C1 segment of cervical spinal cord (tissue), 14 donors: ENCODE measurements at places on chromosomes 12 and 14.

DNA sequence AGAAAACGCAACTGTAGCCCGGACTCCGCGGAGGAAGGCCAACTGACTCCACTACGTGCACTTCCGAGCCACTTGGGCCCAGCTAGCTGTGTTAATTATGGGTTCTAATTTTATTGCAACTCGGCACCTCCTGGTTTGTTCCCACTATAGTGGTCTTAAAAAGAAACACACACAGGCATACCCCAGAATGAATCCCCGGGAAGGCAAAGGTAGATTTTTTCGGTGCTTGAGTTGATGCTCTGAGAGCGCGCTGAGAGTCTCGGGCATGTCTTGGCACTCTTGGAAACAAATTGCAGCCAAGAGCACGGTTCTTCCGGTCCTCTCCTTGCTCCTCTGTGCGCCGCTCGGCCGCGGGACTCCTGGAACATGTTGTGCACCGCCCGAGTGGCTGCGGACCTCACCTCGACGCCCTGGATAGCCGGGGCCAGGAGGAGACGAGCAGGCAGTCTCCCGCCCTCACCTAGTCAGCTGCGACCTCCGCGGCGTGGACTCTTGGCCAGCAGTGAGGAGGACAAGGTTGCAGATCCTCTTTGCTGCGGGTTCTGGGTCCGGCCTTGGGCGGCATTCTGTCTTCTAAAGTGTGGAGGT lies 6.8 kb upstream of the PAX9 start:
- DNase-seq: no peak

DNA sequence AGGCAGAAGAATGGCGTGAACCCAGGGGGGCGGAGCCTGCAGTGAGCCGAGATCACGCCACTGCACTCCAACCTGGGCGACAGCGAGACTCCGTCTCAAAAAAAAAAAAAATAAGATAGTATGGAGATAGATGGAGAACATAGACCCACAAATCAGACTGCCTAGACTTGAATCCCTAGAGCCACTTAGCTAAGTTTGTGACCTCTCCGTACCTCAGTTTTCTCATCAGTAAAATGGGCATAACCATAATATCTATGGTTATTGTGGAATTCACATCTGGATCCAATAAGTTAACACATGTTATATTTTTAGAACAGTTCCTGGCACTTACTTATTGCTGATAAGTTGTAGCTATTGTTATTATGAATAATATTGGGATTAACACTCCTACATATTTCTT lies 7.2 kb downstream of the PROX2 start:
- no peak for DNase-seq

DNA sequence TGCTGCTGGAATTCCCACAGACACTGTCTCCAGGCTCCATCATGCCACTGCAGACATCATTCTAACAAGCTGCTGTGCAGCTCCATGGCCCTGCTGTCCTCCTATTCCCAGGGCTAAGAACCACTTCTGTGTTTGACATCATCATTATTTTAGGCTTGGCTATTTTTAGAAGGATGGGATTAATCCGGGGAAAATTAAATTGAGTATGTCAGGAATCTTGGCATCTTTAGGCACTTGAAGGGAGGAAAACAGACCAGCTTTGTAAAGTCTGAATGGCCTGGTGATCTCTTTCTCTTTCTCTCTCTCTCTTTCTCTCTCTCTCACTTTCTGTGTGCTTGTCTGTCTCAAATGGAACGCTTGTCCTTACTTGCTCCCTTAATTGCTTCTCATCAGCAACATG lies 568.3 kb upstream of the FLRT2 start:
- no peak for DNase-seq

GRCh38 chr14:72958548-72958947 lies 32.3 kb downstream of the DCAF4 start:
- no peak for DNase-seq

- no peak for DNase-seq
Observed at GRCh38 chr12:86796550-86796949, 540.4 kb upstream of the MGAT4C start.

DNA sequence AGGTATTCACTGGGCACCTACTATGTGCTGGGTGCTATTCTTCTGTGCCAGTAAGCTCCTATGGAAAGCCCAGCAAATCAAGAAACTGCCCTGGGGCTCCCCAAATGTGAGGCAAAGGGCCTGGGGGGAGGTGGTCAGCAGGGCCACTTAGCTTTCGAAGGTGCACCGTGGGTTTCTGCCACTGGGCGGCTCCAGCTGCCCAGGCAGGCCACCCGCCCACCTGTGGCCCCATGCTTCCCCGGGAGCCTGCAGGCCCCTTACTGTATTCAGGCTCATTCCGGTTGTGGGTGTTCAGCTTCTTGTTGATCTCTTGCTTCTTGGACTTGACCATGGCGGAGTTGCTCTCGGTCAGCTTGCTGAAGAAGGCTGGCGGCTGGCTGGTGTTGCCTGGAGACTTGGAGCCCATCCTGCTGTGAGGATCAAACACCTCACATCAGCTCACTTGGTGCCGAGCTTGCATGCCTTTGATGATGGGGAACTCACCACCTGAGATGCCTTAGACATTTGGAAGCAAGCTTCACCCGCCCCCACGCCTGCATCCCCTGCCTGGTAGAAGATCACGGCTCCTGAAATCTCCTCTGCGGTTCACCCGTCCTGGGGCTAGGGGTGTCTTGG lies 37.3 kb downstream of the RFLNA start:
- no peak for DNase-seq

- DNase-seq: no peak
Observed at GRCh38 chr14:71734885-71735284, 197.3 kb upstream of the RGS6 start.

DNA sequence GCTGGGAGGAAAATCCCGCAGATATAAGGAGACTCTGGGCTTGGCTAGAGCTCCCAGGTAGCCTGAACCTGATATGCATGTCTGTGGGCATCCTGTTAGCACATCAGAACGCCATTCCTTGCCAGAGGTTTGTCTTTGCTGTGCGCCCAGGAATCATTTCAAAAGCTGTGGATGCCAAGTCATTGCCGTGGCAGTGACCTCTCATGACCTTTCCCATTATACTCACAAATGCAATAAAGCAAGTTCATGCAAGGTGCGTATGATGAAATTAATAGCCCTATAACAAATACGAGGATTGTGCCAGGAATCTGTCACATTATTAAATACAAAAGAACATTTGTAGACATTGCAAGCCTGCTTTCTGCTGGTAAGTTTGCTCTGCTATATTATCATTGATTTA lies 229.1 kb upstream of the PELI2 start:
- DNase-seq: no peak

- DNase-seq: no peak
Observed at GRCh38 chr14:58912287-58912686, 274.5 kb downstream of the DACT1 start.

DNA sequence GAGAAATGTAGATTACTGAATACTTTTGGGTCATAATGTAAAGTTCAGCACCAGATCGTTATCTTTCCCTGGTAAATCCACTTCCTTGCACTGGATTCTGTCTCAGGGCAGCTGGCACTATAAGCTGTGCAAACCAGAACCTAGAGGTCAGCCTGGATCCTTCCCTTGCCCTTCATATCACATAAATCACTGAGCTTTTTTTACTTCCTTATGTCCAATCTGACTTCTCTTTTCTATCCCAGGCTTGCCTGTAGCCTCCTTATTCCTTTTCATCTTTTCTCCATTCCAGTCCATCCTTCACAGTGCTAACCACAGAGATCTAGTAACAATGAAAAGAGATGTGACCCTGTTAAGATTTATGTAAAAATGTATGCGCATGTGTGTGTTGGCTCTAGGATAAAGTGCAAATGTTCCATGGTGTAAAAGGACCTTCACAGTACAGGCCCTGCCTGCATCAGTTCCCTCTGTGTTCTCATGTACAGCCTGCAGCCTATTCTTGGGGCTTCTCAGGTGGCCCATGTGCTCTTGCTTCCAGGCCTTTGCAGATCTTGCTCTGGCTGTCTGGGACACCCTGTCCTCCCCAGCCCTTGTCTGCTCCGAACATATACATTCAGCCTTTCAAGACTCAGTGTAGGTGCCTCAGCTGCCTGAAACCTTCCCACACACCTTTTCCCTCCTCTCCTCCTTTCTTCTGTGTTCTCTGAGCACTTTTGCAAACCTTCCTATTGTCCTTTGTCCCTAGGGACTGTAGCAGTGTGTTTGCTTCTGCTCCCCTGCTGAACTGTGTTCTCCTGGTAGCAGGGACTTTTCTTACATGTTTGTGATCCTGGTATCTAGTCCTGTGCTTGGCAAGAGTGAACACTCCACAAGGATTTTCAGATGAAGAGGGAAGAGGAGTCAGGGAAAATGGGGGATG lies 30.0 kb downstream of the PELI2 start:
- no peak for DNase-seq

DNA sequence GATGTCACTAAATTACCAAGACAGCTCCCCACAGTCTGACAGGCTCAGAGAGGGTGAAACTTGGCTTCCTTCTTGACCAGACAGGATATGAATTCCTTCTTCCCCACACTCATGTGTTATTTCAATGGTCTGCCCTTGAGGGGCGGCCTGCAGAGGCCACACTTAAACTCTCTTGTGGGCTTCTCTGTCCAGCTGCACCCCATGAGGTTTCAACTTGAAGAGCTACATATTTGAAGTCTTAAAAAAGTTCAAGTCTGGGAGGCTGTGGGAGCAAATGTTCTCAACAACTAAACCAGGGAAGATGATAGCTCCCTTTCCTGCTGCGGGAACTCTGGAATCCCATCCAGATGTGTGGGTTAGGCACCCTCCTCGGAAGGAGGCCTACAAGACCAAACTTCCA lies 98.3 kb downstream of the TTC7B start:
- no peak for DNase-seq

DNA sequence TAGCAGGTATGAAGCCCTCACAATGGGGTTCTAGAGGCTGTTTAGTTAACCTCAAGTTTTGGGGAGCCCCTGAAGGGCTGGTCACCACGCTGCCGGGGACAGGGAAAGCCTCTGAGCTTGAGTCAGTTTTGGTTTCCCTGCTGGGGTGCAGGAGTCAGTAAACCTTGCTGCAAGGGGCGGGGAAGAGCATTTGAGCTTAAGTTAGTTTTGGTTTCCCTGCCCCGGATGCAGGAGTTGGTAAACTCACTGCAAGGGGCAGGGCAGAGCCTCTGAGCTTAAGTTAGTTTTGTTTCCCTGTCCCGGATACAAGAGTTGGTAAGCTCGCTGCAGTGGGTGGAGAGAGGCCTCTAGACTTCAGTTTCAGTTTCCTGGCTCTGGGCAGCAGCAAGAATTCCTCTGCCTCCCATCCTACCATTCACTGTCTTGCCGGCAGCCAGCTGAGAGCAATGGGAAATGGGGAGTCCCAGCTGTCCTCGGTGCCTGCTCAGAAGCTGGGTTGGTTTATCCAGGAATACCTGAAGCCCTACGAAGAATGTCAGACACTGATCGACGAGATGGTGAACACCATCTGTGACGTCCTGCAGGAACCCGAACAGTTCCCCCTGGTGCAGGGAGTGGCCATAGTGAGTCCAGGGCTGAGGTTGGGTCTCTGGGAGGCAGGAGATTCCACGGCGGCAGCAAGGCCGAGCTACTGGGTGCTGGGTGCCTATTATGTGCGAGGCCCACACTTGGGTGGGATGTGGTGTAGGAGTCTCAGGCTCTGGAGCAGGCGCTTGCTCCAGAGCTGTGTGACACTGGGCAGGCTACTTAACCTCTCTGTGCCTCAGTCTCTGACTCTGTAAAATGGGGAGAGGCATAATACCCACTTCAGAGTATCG lies at the start of gene OAS2:
TSS of gene OAS2 (plus strand) at position 357 of the 878 bp plus-strand sequence. CDS start at position 447, 90 bp downstream.
- DNase-seq: no peak

DNA sequence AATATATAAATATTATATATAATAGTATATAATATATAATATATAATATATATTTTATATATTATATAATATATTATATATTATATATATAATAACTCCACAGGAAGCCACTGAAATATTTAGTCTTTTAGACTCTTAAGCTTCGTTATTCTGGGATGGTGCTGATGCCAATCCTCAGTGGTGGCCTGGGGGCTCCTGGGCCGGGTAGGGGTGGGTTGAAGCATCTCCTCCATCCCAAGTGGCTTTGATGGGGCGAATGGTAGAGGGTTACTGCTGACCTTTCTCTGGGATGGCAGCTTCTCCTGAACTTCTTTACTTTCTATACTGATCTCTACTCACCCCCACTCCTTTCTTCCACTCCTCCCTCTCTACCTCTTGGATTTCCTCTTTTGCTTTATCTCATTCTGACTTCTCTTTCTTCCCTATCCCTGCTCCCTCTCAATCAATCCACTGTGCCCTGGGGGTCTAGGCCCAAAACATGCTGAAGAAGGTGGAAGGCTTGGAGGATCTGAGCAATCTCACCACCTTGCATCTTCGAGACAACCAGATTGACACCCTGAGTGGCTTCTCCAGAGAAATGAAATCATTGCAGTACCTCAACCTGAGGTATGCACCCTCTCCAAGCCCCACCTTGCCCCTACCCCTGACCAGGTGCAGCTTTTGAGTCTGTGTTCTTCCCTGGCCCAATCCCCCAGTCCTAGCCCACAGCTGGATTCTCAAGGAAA lies 4.8 kb upstream of the ENO2 start:
- no peak for DNase-seq

DNA sequence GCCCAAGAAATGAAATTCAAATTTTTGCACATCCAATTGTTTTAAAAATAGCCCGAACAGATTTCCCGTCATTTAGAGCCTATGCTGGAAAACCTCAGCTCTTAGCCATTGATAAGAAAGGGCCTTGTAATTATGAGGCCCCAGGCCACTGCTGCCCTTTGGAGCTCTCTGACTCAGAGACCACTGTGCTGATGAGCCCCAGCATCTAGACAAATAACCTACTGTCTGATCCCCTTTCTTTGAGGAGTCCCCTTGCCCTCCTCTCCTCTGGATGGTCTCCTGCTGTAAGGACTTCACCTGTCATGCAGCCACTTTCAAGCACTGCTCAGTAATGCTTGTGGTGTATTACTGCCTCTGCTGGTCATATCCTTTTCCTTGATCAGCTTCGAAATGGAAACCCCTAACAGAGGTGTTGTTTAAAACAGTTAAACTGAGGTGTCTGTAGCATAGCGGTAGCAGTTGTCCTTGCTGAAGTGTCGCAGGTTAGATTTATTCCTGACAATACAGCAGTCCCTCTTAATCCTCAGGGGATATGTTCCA lies 159.9 kb upstream of the SRRM4 start:
- DNase-seq: no peak

DNA sequence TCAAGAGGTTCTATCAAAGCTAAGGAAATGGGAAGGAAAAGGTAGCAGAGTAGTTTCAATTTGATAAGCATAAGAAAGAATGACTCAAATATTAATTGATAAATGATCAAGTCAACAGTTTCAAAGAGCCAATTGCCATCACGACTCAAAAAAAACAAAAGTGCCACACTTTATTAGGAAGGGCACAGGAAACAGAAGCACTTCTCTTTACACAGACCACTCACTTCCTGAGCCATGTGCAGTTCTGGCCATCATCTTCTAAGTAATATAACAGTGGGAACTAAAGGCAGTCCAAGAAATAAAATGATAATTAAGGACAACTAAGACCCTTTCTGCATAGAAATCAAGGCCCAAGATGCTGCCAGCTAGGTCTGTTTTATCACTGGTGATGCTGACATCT lies 13.2 kb downstream of the TM7SF3 start:
- no peak for DNase-seq

- DNase-seq: no peak
Observed at GRCh38 chr12:43766291-43766690, 7.5 kb downstream of the IRAK4 start.
